ENCODE measurements at places on chromosomes 12 and 14.
A peak's percentile ranks its signal among the peaks of the same experiment; 100 is the strongest.

DNA sequence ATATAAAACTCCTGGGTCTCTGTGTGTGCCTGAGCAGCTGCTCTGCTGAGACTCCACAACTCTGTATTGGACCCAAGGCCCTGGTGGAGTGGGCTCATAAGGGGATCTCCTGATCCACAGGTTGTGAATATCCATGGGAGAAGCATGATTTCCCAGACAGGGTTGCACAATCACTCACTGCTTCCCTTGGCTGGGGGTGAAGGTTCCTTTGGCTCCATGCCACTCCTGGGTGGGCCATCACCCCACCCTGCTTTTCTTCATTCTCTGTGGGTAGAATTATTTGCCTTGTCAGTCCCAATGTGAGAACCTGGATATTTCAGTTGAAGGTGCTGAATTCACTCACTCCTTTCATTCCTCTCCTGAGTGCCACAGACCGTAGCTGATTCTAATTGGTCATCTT is 205.2 kb upstream of the TMEM260 start:
- DNase-seq = no peak

DNA sequence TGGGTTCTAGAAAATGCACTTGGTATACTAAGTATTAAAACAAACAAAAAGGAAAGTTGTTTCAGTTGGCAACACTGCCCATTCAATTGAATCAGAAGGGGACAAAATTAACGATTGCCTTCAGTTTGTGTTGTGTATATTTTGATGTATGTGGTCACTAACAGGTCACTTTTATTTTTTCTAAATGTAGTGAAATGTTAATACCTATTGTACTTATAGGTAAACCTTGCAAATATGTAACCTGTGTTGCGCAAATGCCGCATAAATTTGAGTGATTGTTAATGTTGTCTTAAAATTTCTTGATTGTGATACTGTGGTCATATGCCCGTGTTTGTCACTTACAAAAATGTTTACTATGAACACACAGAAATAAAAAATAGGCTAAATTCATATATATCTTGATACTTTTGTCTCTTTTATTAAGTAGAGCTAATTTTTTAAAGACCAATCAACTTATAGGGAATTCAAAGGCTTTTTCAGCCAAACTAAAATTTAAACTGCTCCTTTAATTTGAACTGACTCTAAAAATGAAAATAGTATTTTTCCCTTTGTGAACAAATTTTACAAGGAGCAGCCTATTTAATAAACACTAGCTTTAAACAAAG is 2.8 kb downstream of the FOXG1 start:
- no peak for DNase-seq

GRCh38 chr12:27193854-27194544 is 50.1 kb upstream of the STK38L start:
- DNase-seq = peak; percentile 44

DNA sequence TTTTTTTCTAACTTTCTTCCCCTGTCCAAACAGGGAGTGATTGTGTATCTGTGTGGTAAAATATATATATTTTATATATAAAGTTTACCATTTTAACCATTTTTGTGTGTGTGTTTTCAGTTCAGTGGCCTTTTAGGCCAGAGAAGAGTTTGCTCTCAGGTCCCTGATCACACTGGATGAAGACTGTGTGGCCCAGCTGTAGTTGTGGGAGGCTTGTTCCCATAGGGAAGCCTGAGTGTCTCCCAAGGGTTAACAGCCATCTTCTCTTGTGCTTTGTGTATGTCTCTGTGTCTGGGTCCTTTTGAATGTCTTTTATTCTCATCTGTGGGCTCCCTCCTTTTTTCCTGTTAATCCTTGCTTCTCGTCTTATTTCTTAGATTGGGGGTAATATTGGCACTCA is 23.4 kb downstream of the CGRRF1 start:
- no peak for DNase-seq

DNA sequence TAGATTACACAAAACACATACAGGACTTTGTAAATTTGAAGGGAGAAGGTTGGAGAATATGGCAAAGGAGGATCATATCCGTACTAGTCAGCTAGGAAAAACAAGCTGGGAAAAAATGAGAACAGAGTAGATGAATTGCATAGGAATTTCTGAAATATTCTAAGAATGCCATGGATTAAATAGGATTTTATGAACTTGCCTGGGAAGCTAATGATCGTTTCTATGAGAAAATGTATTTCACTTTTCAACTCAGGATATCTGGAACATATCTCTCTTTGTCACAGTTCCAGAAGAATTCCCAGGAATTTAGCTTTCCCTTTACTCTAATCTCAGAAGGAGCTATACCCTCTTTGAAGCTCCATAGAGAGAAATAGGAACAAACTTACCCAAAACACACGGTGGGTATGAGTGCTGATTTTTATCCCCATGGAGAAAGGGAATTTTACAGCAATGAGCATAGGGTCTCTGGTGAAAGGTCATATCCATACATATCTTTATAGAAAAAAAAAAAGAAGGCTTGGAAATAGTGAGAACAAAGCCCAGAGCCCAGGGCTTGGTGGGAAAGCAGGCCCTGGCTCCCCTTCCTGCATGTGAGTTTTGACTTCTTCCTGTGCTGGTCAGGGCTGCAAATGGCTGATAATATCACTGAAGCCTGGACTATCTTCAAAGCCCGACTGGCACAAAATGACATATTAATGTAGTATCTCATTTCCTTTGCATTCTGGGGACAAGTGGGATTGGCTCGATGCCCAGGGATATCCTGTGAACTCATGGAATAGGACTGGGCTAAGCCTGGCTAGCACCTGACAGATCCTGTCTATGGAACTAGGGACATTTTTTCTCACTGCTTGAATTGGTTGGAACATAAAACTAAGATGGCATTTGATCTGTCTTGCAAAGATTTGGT is 136.3 kb downstream of the AEBP2 start:
- peak; percentile 78 for DNase-seq

DNA sequence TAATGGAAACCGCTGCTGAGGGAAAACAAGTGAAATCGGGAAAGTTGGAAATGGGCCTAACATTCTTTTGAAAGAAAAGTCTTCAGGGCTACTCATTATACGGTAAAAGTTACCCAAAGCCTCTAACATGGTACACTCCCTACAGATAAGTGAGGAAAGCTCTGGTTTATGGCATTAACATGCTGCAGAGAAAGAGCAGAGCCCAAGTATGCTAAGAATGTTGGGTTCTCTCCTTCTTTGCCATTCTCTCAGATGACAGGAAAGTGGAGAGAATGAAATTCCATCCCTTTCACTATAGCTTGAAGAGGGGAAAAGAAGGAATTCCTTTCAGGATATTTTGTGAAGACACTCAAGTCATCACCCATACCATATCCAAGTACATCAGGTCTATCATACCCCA is 348.0 kb downstream of the SEC23A start:
- DNase-seq = no peak

- DNase-seq = peak; percentile 3
Observed at GRCh38 chr14:105887692-105888091, 361.3 kb downstream of the TMEM121 start.

DNA sequence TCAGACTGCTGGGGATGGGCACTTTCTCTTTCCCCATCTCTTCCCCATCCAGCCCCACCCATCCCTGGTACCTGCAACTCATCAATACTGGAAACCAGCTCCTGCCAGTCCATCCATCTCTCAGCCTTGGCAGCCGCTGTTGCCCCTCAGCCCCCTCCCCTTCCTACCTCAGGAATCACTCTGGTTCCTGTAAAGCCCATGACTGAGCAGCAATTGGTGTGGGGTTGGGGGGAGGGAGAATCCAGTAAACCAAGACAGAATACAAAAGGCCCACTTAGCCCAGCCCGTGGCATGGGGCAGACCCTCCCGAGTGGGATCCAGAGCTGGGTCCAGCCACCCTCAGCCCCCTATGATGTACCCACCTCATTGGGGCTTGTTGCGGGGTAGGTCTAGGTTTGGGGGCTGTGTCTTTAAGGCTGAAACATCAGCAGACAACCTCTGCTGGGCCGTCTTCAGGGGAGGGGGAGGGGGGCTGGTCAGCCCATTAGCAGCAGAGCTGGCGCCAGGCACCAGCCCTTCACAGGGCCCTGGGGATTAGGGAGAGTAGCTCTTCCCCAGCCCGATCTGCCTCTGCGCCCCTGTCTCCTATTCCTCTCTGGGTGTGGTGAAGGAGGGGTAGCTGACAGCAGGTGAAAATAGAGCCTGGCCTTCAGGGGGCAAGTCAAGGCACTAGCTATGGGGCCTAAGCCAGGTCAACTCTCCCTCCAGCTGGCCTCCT is 702 bp upstream of the PRPH start:
- no peak for DNase-seq

GRCh38 chr12:4164559-4165558 is 108.7 kb upstream of the CCND2 start:
- peak; percentile 93 for DNase-seq

- no peak for DNase-seq
Observed at GRCh38 chr14:92734618-92735017, 13.8 kb downstream of the LGMN start.

DNA sequence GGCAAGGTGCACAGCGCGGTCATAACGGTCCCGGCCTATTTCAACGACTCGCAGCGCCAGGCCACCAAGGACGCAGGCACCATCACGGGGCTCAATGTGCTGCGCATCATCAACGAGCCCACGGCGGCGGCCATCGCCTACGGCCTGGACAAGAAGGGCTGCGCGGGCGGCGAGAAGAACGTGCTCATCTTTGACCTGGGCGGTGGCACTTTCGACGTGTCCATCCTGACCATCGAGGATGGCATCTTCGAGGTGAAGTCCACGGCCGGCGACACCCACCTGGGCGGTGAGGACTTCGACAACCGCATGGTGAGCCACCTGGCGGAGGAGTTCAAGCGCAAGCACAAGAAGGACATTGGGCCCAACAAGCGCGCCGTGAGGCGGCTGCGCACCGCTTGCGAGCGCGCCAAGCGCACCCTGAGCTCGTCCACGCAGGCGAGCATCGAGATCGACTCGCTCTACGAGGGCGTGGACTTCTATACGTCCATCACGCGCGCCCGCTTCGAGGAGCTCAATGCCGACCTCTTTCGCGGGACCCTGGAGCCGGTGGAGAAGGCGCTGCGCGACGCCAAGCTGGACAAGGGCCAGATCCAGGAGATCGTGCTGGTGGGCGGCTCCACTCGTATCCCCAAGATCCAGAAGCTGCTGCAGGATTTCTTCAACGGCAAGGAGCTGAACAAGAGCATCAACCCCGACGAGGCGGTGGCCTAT is 875 bp downstream of the HSPA2 start:
- peak; percentile 52 for DNase-seq

DNA sequence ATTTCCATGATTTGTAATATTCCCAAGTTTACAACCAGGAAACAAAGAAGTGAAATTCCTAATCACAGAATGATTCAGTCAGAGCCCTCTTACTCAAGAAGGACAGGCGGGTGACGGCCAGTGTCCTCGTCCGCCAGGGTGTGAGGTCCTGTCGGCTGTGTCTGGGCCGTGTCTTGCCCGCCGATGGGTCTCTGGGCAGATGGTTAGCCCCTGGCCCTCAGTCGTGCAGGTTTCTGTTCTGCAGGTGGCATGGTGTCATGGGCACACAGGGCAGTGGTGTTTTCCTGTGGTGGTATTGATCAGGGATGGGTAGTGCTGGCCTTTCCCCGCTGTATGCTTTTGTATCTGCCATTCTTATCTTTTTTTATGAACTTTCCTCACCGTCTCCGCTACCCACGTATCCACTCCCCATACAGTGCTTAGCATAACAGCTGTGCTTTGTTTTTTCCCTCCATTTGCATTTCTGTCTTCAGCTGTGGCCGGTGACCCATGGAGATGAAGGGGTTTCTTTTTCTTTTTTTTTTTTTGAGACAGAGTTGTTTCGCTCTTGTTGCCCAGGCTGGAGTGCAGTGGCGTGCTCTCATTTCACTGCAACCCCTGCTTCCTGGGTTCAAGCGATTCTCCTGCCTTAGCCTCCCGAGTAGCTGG is 100.7 kb downstream of the TSPAN9 start:
- DNase-seq = no peak

DNA sequence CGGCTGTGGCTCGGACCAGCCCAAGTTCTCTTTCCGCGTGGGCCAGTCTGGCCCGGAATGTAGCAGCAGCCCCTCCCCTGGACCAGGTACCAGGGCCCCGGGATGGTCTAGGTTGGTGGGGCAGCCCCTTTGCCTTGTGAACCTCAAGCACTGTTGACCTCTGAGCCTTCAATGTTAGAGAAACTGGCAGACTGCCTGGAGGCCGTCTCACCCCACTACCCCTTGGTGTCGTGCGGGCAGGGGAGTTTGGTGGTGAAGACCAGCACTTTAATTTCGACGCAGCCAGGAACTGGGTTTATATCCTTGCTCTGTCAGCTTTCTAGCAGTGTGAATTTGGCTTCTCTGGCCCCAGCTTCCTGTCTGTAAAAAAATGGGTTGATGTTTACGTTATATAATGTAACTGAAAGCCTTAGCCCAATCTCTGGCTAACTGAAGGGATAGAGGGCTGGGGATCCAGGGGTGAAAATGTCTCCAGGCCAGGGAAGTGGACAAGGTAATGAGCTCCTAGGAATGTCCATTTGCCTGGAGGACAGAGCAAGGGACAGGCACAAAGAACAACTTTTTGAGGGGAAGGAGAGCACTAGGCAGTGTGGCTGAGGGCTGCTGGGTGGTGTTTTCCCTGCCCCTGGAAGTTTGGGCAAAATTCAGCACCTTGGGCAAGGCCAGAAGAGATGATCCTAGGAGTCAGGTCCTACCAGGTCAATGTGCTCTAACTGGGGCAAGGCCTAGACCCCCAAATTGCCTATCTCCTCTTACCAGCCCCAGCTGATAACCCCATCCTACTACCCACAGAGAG is 11.4 kb downstream of the MCRS1 start:
- no peak for DNase-seq

GRCh38 chr12:6374786-6375160 is 590 bp downstream of the SCNN1A start:
- no peak for DNase-seq

GRCh38 chr14:100728962-100729361 is 2.3 kb downstream of the DLK1 start:
- DNase-seq = no peak

DNA sequence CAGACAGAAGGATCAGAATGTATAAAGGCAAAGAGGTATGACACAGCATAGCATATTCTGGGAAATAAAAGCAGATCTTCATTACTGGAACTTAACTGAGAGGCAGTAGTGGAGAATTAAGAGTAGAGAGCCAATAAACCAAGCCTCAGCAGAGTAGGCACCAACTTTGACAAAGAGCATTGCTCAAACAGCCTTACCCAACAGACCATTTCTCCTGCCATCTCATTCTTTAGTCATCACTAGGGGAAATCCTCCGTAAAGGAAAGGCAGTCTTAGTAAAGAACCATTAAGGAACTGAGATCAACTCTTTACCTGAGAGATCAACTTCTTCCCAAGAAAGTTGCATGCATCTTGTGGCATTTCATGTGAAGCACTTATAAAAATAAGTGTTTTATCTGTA is 36.6 kb downstream of the SENP1 start:
- DNase-seq = no peak

DNA sequence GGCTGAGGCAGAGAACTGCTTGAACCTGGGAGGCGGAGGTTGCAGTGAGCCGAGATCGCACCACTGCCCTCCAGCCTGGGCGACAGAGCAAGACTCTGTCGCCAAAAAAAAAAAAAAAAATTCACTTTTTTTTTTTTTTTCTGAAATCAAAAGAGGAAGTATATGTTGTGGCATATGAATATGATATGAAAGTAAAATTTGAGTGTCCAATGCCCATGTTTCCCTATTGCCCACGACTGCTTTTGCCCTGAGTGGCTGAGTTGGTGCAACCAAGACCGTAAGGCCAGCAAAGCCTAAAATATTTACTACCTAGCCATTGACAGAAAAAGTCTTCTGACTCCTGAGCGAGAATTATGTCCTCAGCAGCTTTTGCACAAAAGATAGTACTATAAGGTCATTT is 101.7 kb upstream of the PARP11 start:
- no peak for DNase-seq

- DNase-seq = no peak
Observed at GRCh38 chr12:132282950-132283771, 46.2 kb downstream of the GALNT9 start.

Measured in femur (tissue), 1 donor.